Thymus (tissue), 14 donors: ENCODE measurements at places on chromosomes 6 and 20.

DNA sequence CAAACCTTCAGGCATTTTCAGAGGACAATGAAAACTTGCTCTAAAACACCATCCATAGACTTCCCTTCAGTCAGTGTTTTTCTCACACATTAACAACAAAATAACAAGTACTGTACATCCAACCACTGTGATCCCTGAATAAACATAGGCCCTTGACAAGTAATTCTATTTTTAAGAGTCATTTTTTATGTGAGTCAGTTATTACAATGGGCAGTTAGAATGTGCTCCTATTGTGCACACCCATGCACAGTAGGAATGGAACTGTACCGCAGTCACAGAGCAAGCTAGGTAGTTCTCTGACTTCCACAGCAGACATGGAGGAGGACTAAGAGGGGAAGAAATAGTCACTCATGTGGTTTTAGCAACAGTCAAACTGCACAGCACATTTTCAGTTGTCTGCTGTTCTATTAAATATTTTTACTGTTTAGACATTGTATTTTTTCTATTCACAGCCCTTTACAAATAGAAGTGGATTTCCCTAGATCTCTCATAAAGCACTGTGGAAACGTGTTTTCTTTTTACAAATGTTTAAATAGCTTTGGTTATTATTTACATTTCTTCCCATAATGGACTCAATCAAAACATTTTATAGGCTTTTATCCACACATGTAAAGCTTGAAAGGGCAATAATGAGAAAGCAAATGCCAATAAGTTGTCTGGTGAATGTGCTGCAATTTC, 100.4 kb downstream of the JAG1 start:
- no peak for DNase-seq

DNA sequence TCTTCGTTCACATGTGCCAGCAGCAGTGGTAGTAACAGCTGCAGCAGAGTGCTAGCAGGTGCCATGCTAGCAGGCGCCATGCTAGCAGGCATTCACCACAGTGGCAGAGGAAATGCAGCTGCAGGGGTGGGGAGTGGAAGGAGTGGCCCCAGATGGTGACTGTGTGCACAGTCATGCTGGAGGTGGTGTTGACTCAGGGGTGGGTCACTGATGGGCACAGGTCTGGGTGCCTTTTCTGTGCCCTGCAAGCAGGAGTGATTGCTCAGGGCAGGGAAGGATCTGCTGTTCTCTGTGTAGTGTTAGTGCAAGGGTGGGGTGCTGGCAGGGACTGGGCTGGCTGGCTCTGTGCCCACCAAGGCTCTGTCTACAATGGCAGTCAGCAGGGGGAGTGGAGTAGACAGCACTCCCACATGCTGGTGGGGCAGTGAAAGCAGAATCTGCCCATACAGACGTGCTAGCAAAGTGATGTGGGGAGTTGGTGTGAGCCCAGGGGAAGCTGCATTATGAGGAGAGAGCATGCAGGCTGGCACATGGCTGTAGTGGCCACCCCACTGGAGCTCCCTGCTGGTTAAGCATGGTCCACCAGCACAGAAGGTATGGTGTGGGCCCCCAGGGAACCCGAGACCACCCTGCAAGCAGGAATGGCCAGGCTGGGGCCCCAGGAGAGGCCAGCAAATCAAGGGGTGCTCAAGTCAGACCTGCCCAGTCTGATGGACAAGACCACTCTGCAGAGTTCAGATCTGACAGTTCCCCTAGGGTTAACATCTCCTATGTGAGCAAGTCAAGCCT, 11.4 kb upstream of the TSPYL4 start:
- DNase-seq = peak; percentile 84

DNA sequence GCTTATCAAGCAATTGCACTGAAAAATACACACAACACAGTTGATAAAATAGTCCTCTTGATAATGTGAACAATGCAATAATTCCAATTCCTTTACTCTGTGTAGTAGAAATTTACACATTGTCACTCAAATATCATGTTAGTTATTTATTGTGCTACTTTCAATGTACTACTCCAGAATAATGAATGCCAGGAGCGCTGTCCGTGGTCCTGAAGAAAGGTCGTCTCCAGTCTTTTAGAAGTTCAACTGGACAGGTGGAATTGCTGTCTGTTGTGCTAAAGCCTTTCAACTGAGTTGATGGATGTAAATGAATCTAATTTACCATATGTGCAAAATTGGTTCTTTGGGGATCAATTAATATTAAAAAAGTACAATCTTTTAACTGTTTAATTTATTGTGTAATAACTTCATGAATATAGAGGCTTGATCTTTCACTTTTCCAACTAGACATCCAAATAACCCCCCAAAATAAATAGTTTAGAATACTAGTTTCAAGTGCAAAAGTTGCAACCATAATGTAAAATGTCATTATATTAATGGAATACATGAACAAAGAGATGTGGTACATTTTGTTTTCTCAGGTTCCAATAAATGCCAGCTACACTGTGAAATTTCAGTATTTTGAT, 3.2 kb downstream of the GRIK2 start:
- peak; percentile 15 for DNase-seq

DNA sequence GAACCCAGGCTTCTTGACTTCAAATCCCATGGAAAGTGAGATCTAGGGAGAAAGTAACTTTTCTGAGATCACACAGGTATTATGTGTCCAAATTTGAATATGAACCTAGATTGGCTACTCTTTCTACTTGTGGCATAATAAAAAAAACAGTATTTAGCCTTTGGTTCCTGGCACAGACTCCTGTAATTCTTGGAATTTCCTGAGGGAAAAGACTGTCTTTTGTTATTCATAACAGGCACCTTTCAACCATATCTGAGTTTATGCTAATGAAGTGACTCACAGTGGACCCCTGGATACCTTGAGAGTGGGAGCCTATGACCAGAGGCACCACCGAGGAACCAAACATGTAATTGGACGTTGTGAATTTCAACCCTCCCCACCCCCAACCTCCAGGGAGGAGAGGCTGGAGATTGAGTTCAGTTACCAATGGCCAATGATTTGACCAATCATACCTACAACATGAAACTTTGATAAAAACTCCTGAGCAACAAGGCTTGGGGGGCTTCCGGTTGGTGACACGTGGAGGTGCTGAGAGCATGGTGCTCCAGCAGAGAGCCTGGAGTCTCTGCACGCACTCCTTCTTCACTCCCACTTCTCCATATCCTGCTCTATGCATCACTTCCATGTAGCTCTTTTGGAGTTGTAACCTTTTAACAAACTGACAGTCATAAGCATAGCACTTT, 48.8 kb downstream of the LAMA4 start:
- DNase-seq = no peak
